Liver (tissue), 10 donors: ENCODE measurements at places on chromosomes 5 and 9. TPM values are rescaled to one million over a fixed set of nuclear protein-coding genes. Genes with fewer than 3 reads are reported as not detected.

The QRFP gene
- polyA plus RNA-seq = not detected

The DMRT3 gene
- not detected for polyA plus RNA-seq

The EMB gene
- polyA plus RNA-seq = 1.5 TPM

The MOB3B gene
- 0.36 TPM for polyA plus RNA-seq

DNA sequence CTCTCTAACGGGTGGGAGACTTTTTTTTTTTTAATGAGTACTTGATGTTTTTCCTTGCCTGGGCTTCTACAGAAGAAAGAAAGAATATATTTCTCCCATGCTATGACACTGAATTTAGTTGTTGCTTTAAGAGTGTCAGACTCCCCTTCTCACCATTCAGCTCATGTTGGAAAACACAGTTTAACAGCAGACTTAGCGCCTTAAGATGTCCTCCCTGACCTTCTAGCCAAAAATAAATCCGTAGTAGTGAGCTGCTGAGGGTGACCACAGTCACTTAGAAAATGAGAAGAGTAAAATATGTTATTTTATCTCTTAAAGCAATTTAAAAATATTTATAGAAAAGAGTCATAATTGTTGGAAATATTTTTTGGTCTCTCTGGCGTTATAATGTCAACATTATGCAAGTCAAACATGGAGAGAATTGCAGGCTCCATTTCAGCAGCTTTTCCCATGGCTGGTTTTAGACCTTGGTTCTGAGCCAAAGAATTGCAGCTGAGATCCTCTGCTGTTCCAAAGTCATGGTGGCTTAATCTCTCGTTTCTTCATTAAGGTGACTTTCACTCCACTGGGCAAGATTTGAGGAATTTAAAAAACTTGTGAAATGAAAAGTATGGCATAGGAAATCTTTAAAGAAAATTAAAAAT, 143.5 kb downstream of the GHR start:
- H3K27ac ChIP-seq = peak overlapping the region; percentile 43
- peaks cover 83% of the 10 kb centered on the region for H3K4me1 ChIP-seq
- no peak overlapping the region for H3K4me3 ChIP-seq
- no peak for DNase-seq
- H3K36me3 ChIP-seq = peaks cover 3% of the 10 kb centered on the region

DNA sequence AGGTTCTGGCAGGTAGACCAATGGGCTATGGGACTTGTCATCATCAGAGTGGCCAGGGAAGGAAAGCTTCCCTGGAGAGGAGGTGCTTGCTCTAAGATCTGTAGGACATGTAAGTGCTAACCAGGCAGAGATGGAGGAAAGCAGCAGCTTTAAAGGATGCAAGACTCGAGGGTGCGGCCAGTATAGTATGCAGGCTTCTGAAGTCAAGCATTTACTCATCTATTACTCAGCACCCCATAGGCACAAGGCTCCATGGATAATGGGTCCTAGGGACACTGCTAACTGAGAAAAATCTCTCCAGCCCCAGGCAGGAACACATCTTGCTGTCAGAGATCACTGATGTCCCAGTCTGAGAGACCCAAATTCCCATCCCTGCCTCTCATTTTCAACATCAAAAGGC, 49.7 kb downstream of the WWC1 start:
- no peaks in the 10 kb centered on the region for H3K4me1 ChIP-seq
- no peak overlapping the region for H3K4me3 ChIP-seq
- no peaks in the 10 kb centered on the region for H3K27me3 ChIP-seq
- H3K27ac ChIP-seq = no peak overlapping the region

- no peak overlapping the region for H3K4me3 ChIP-seq
- H3K36me3 ChIP-seq = no peaks in the 10 kb centered on the region
- no peak overlapping the region for H3K27ac ChIP-seq
Measured at GRCh38 chr5:78328585-78329173, 31.7 kb upstream of the SCAMP1 start.
